Endodermal cell (in vitro differentiated cells): ENCODE measurements at places on chromosomes 3 and 15.
A peak's percentile ranks its signal among the peaks of the same experiment; 100 is the strongest.

DNA sequence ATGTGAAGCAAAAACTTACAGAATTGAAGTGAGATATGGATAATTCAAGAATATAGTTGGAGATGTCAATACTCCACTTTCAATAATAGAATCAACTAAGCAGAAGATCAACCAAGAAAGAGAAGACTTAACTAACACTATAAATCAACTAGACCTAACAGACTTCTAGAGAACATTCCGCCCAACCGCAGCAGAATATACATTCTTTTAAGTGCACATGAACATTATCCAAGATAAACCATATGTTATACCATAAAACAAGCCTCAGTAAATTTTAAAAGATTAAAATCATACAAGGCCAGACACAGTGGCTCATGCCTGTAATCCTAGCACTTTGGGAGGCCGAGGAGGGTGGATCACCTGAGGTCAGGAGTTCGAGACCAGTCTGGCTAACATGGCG, 5.5 kb upstream of the TEX55 start:
- DNase-seq: no peak

GRCh38 chr15:95051861-95052260, 820.5 kb downstream of the MCTP2 start:
- no peak for DNase-seq

DNA sequence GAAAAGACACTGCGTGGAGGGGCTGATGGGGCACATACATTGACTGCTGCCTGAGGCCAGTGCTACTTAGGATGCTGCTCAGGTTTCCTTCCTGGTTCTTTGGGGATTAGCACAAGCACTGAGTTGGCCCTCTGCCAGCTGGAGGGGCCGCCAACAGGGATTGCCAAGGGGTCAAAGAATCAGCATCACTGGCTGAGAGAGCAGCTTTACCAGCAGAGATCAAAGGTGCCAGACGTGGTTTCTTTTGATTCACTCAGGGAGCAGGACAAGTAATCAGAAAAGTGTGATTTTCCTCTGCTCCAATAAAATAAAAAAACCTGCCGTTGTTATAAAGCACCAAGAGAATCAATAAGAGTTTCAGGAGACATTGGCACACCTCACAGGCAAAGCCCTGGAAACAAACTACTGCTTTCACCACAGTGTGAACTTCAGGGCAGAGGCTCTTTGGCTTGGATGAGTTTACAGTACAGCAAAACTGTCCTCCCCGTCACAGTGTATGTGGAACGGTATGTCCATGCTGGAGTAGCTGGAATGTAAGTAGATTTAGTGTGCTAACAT, 45.8 kb upstream of the FSIP1 start:
- peak; percentile 53 for DNase-seq

DNA sequence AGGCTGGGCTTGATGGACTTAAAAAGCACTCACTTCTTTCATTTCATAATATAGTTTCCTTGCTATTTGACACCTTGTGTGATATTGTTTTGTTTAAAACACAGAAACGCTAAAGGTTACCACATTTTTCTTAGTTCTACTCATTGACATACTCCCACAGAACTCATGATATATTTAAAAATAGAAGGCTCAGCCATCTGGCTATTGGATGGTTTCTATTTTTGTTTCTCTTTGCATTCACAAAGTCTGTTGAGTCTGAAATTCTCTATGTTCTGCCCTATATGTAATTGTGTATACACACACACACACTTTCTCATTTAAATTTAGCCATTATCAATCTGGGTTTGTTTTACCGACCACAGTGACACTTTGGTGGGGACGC, 128.2 kb downstream of the SOX2 start:
- no peak for DNase-seq

DNA sequence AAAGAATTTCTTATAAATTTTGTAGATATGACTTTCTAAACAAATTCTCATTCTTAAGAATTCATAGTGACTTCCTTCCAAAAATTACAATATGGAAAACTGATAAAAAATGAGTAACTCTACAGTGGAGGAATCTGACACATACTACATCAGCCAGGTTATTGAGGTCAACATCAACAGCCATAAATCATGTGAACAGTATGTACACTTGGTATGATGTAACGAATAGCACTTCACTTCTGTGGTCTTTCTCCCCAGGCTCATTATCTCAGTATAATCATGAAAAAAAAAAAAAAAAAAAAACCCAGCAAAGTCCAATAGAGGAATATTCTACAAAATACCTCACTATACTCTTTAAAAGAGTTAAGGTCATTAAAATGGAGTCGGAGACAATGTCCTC, 111.2 kb upstream of the SUCLG2 start:
- no peak for DNase-seq

DNA sequence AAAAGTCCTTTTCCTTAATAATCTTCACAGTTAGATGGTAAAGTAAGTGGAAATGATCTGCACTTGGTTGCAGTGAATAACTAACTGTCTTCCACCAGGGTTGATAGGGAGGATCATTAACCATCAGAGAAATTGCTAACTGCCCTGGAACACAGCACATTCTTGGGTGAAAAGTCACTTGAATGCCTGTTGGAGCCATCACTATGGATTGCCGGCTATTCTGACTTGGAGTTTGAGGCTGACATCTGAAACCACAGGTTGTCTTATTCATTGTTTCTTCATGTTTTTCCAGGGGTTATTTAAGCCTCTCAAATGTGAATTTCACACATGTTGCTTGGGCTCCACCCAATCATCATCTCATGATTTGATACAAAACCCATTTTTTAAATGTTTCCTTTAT, 901.4 kb downstream of the MCTP2 start:
- no peak for DNase-seq

- no peak for DNase-seq
Measured at GRCh38 chr3:69426967-69427304, 41.0 kb upstream of the FRMD4B start.

DNA sequence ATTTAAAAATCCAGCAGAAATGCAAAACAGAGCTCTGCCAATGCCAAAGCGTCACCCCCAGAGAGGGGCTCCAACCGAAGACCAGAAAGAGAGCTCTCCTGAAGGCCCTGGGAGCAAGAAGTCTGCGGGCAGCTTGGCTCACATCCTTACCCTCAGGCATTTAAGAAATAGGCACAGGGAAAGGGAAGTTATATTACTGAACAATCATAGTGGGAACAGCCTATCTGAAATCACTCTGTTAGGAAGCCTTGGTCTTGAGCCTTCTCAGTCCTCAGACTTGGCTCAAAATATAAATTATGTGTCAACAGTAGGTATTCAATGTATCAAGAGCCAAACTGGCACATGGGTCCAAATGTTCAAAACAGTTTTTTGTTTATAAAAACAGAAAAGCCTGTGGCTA, 10.3 kb upstream of the PPARG start:
- no peak for DNase-seq

DNA sequence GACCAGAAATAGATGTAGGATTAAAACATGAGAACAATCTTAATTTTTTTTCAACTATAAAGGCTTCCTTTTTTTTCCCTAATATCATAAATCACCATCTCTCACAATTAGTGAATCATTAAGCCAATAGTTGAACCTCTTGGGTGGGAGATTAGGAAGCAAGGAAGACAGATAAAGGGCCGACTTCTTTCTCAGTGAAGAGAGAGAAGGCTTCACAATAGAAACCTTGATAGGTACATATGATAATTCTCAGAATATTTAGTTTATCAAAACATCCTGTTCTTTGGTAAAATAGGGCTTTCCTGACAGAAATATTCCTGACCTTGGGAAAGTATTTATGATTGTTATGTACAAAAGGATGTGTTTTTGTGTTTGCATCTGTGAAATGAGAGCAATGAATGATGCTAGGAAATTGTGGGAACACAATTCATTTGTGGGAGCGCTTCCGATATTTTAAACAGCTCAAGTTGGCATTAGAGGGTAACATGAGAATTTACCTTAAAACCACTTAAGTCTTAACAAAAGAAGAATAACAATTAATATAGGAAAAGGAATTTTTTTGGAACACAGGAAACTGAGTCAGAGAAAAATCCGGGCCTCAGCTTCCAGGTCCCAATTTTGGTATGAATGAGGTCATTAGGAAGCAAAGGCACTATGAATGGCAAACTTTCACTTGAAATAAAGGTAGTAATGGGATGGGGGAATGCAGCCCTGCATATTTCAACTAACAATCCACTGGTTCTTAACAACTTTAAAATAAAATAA, 263.2 kb upstream of the TGFBR2 start:
- no peak for DNase-seq

GRCh38 chr3:113270068-113270467, 58.7 kb downstream of the BOC start:
- DNase-seq: no peak

DNA sequence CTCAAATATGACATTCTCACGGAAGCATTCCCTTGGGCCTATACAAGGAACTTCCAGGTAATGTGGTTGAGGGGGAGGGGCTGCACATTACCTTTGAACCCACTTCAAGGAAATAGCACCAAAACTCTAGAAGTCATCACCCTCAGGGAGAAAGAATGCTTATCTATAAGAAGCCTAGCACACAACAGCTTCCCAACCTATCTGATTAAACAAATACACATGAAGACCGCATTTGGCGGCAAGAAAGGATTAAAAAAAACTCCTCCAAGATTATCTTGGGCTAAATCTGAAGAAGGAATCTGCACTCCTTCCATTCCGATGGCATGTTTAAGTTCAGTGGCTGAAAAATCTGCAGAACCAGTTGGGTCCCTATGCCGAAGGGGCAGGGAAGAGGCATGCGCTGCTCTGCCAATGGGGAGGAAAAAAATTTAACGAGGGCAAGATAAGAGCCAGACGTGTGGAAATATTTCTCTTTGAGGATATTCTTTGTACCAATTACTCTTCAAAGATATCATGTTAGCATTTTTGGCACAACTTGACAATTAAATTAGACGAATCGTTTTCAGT, 82.0 kb upstream of the WNT5A start:
- DNase-seq: no peak

- DNase-seq: peak; percentile 92
Measured at GRCh38 chr3:58434990-58435389, 1.4 kb upstream of the PDHB start.

DNA sequence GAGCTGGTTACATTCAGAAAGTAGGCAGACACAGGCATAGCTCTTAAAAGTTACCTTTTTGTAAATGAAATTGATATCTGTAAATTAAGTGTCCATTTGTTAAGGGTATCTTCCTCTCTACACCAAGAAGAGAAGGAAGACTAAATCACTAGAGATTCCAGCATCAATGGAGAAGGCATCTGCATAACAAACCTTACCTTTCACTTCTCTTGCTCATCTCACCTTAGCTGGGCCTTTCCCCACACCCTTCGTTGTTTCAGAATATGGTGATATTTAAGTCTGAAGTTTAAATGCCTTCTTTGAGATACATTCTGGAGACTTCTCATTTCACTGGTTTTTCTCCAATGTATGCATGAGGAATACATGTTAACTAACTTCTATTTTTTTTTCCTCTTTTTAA, 54.5 kb upstream of the TGFBR2 start:
- DNase-seq: no peak

- DNase-seq: no peak
Measured at GRCh38 chr3:177468816-177469215, 271.5 kb upstream of the TBL1XR1 start.

- DNase-seq: no peak
Measured at GRCh38 chr3:34183114-34183513, 384.7 kb downstream of the PDCD6IP start.

- no peak for DNase-seq
Measured at GRCh38 chr3:5136919-5137429, 14.9 kb downstream of the ARL8B start.

DNA sequence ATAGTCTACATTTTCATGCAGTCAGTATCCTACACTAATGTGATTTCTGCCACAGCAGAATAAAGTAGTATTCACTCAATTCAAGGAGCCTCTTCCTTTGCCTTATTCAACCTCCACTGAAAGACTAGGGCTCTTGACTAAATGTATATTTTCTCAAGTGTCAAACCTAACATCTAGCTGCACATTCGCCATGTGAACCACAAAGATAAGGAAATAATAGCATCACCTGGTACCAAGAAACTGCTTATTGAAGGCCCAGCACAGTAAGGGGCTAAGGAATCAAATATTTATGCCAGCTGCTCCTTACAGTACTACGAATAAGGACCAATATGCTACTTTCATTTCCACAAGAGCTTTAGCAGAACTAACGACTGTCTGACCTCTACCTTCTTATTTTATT, 1.3 kb downstream of the SRP14 start:
- DNase-seq: no peak

DNA sequence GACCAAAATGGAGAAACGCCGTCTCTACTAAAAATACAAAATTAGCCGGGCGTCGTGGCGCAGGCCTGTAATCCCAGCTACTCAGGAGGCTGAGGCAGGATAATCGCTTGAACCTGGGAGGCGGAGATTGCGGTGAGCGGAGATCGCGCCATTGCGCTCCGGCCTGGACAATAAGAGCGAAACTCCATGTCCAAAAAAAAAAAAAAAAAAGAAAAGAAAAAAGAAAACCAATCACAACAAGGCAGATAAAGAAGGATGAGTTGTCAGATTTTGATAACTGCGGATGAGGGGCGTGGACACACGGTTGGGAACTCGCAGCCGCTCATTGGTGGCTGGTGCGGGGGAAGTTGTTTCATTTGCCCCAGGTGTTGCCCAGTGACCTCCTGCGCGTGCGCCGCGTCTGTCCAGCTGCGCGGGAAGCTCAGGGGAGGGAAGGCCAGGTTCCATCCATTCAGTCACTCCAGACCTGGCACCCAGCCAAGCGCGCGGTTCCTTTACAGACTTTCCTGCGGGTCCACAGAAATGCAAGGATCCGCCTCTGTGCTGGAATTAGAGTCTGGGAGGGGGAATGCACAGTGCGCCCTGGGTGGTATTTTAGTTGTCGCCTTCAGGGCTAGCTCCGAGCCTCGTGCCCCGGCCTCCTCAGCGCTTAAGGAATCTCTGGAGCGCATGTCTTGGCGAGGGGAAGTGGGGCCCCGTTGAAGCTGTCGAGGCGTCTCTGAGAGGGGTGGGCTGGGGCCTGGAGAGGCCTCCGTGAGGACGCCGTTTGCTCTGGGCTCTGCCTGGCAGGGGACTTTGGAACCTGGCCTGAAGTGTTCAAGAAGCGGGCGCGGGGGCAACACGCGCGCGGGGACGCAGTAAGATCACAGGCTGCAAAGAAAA, 708 bp upstream of the GCHFR start:
- no peak for DNase-seq

DNA sequence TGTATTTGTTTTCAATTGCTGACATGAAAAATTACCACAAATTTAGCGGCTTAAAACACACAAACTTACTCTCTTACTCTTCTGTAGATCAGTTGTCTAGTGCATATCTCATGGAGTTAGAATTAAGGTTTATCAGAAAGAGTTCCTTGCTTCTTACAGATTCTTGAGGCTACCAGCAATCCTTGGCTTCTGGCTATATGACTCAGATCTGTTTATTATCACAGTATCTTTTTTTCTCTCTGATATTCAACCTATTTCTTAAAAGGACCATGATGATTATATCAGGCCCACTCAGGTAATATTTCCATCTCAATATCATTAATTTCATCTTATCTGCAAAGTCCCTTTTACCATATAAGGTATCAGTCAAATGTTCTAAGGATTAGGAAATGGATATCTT, 263.5 kb upstream of the BCHE start:
- no peak for DNase-seq

DNA sequence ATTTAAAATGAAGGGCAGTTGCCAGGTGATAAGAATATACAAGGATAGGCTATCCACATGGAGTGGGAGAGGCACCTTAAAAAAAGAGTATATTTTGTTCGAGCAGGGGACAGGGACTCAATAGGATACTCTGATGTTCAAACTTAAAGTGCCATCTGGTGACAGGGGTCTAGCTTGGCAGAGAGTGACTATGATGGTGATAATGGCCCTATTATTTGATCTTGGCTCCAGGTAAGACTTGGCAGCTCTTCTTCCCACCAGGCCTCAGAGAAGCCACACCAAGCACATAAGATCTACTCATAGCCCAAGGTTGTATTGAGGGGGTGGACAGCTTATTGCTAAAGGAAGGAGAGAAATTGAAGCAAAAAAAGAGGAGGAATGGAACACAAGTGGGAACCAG, 109.0 kb upstream of the MANF start:
- no peak for DNase-seq
